Stimulated activated naive CD4-positive, alpha-beta T cell treated with Interleukin-2 at 50 U/mL for 16 hours (primary cell): ENCODE measurements at places on chromosomes 11 and 22.

DNA sequence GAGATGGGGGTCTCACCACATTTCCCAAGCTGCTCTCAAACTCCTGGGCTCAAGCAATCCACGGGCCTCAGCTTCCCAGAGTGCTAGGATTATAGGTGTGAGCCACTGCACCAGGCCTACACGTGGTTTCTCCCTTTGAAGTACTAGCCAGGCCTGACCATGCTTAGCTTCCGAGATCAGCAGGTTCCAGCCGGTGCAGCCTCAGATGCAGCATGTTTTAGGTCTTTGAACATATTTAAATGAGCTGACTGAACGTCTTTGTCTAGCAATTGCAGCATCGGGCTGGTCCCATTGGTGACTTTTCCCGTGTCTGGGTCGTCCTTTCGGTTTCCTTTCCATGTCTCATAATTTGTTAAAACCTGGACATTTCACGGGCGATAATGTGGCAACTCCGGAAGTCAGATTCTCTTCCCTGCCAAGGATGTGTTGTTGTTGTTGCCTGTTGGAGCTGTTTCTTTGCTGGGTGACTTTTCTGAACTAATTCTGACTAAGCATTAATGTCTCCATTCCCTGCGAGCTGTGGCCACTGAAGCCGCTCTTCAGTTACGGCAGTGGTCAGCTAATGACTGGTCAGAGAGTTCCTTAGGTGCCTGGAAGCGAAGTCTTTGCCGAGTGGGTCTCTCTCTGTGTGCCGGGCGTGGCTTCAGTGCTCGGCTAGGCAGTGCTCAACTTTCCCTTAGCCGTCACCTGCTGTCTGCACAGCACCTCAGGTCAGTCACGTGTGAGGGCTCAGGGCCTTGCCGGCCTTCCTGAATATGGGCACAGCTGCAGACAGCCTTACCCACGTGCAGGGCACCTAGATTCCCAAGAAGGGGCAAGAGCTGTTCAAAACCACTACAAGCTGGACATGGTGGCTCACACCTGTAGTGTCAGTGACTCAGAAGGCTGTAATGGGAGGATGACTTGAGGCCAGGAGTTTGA is 3.8 kb upstream of the CYP2D6 start:
- DNase-seq: no peak

GRCh38 chr11:6481924-6482275 is 599 bp downstream of the TIMM10B start:
- no peak for DNase-seq

GRCh38 chr11:120512739-120513435 is 1.3 kb downstream of the GRIK4 start:
- no peak for DNase-seq

GRCh38 chr22:43980996-43981395 is 25.8 kb downstream of the SAMM50 start:
- no peak for DNase-seq

DNA sequence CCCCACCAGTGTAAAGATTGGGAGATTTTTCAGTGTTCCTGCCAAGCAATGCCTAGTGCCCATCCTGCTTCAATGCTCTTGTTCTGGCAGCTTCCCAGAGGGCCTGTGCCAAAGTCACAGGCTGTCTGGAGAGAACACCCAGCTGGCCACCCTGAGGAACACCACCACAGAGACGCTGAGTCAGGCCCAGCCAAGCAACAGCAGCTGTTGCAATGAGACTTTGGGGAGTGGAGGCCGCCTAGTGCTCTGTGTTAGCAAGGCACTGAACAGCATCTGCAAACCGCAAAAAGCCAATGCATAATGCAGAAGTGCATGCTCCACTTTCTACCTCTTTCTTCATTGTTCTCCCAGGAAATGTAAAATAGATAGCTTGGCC is 168.1 kb downstream of the NXPE2 start:
- DNase-seq: no peak

GRCh38 chr22:29152045-29152953 is 53.4 kb upstream of the EMID1 start:
- no peak for DNase-seq
